ENCODE measurements at places on chromosomes 5 and 9.

GRCh38 chr9:34690983-34691935 is at the start of gene CCL19:
Gene CCL19 (minus strand): TSS chr9:34691276. CDS start chr9:34691139, 137 bp downstream.
- DNase-seq, result no peak

- DNase-seq, result peak; percentile 83
Observed at GRCh38 chr9:120928483-120929228, 2.1 kb upstream of the TRAF1 start.

- no peak for DNase-seq
Observed at GRCh38 chr5:43073597-43074546, 33.8 kb upstream of the ANXA2R start.

GRCh38 chr5:121596882-121597281 is 254.8 kb upstream of the FTMT start:
- DNase-seq, result no peak

DNA sequence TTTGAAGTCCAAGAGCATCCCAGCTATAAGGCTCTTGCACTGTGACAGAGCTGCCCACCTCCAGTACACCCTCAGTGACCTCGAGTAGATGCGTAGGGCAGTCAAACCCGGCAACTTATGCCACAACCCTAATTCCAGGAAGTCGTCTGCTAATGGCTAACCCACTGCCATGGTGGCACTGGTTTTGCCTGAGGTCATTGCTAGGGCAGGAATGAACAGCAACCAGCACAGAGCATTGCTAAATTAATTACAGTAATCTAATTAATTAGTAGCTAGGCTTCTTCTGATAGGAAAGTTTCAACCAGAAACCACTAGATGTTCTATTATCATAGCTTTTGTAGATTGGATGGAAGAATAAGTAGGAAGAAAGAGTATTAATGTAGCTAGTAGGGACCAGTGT is 122.8 kb downstream of the DPYSL3 start:
- no peak for DNase-seq

- DNase-seq, result no peak
Observed at GRCh38 chr5:96483878-96484277, 50.8 kb upstream of the PCSK1 start.

GRCh38 chr5:180658774-180659564 is 9.6 kb upstream of the FLT4 start:
- DNase-seq, result no peak

DNA sequence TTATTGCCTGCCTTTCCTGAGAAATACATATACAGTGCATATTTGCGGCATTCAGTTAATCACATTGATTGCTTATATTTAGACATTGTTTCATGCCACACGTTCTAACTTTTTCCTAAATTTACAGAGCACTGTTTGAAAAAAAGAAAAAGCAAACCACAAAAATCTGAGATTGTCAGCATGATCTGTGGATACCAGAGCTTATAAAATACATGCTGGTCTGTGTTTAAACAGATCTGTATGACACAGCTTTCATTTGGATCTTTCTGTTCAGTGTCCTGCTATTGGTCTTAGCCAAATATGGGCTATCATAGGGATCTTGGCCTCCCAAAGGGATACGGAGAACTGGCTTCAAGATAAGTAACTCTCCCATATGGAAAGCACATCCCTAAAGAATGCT is 20.2 kb downstream of the ALDH1A1 start:
- DNase-seq, result no peak

GRCh38 chr5:139684881-139685749 is 37.0 kb downstream of the CXXC5 start:
- no peak for DNase-seq

DNA sequence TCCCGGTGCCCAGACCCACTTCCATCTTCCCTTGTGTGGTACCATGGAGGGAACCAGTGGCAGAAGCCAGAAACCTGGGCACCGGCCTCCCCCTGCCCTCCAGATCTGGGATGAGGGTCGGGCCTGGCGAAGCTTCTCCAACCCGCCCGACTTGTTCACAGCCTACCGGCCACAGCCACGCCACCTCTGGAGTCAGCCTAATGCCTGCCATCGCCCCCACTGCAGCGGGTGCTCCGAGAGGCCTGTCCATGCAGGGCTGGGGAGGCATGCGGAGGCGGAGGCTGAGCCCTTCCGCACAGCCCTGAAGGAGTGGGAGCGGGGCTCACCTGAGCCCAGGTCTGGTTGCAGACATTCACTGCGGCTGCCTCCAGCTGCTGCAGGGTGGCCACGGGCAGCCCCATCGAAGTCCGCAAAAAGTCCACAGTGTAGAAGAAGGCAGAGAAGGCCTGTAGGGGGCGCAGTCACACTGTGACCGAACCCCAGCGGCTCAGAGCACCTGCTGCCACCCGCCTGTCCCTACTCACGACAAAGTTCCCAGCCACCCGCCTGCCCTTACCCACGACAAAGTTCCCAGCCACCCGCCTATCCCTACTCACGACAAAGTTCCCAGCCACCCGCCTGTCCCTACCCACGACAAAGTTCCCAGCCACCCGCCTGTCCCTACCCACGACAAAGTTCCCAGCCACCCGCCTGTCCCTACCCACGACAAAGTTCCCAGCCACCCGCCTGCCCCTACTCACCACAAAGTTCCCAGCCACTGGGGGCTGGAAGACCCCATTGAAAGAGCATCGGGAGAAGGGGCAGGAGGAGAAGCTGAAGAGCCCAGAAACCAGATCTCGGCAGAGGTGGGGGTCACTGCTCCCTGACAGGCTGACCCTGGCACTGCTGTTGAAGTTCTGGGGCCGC is 3.8 kb upstream of the NPDC1 start:
- DNase-seq, result peak; percentile 67

DNA sequence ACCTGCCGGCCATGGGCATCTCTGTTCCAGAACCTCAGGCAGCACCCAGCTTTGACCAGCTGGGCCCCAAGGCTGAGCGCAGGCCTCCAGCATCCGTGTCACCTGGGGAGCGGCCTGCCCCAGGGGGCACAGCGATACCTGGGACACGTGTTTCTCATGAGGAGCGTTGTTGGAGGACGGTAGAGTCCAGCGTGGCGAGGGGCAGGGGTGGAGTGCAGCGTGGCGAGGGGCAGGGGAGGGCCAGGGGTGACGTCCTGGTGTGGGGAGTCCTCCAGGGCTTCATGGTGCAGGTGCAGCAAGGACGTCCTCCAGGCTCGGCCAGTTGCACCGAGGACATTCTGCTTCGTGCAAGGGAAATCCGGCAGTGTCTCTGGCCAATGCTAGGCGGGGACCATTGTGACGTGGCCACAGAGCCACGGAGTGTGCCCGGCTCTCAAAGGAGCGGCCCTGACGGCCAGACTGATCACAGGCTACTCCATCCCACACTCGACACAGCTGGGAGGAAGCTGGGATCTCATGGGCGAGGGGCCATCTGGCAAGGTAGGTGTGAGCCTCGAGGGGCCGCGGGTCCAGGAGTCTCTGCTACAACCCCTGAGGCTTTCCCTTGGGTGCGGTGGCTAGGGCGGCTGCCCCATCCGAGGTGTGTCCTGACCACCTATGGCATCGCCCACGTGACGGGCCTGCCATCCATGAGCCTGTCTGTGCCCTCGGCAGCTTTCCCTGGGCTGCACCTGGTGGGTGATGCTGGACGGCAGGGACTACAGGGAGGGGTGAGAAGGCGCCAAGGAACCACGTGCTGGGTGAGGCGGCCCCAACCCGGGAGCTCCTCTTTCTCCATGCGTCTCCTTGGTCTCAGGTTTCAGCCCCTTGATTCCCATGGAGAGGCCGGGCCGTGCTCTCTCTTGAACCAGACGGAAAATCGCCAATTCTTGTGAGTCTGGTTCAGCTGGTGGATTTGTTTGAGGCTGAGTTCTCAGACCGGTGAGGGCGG is 33.8 kb downstream of the SLC9A3 start:
- no peak for DNase-seq

DNA sequence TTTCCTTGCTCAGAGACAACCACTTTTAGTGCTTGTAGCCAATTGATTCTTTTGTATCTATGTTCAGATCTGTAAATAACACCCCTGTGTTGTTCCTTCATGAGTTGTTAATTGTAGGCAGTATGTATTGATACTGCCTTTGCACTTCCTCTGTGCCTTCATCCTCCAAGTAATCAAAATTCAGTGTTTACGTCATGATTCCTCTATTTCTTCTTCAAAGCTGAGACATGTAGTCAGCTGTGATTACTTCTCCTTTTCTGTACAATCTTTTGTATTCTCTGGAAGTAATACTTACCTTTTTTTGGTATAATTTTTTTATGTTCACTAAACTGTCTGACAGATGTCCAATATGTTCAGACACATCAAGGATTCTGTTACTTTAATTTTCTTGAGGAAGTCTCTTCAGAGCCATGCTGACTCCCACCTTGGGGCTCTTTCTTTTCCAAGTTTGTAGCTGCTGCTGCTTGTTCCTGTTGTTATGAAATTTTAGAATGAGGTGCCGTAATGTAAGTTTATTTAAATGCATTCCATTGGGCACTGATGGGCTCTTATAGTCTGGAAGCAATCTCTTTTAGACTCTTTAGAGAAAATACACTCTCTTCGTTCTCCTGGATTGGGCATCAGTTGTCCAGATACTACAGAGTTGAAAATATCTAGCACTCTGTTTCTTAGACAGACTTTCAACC is 30.5 kb upstream of the LRRC70 start:
- DNase-seq, result no peak

GRCh38 chr5:16792598-16793275 is 143.4 kb downstream of the MYO10 start:
- no peak for DNase-seq

Measured in activated CD4-positive, CD25-positive, alpha-beta regulatory T cell treated with anti-CD3 and anti-CD28 coated beads, Interleukin-2, amount 50 U/mL, for 72 hours (primary cell).